ENCODE measurements at places on chromosomes 16 and 17.

GRCh38 chr16:22372882-22373661, 1.3 kb downstream of the CDR2 start:
- no peak for DNase-seq

DNA sequence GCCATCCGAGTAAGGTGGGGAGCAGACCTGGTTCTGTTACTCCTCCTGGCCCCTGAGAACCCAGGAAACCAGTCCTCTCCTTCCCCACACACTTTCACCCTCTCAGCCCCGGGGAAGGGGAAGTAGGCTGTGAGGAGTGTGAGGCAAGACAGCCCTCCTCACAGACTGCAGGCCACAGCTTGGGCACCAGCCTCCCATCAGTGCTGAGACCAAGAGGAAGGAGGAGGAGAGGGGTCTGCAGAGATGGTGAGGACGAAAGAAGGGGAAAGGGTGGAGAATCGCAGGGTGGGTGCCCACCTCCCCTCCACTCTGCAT, 7.0 kb downstream of the G6PC3 start:
- no peak for DNase-seq

DNA sequence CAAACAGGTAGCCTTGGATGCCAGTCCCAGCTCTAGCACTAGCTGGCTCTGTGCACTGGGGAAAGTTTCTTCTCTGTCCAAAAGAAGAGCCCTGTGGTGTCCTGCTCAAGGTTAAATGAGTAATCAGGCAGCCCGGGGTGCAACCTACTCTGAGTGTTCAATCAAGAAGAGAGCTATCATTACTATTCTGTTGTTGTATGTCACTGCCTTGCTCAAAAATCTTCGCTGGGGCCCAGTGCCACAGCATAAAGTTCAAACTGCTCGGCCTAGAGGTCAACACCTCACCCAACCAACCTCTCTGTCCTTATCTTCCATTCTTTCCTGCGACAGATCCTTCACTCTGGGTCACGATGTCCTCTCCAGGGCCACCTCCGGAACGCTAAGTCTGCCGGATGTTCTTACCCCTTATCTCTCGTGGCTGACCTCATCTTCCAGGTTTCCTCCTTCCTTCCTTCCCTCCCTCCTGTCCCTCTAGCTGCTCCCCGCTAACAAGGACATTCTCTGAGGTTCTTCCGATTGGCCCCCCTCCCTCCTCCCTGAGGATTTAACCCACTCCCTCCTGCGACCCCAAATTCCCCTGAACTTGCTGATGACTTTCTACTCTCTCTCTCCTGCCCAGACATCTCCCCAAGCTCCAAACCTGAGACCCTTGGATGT, 4.4 kb downstream of the FDXR start:
- DNase-seq = no peak

- no peak for DNase-seq
These were observed 79.6 kb upstream of the ATP2A3 start for GRCh38 chr17:4043862-4044261.

DNA sequence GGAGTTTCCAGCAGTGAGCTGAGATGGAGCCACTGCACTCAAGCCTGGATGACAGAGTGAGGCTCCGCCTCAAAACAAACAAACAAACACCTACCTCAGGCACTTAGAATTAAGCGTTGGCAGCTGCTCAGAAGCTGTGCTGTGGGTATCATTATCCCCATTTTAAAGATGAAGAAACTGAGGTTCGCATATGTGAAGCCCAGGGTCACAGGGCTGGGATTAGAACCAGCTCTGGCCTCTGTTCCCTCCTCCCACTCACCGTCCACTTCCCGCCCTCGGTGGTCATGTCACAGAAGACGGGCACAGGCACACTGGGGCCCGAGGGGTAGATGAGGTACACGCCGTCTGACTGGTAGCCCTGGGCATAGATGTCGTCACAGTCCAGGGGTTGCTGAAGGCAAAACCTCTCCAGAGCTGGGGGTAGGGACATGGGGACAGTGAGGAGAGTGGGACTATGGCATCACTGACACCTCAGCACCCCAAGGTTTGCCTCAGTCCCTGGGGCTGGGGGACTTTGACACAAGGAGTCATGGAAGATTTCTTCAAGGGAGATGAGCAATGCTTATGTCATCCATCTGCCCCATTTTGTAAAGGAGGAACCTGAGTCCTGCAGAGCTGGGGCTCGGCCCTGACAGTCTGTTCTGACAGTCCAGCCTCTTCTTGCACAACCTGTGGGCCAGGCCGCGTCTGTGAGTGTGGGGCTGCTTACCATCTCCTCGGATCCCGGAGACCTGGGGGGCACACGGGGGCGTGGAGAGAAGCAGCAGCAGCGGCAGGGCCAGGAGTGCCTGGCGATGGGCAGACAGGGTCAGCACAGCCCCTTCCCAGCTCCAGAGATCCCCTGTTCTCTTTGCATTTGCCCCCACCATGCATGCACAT, 700 bp downstream of the MFAP4 start:
- DNase-seq = peak; percentile 66

- DNase-seq = peak; percentile 41
These were observed 9.1 kb upstream of the ARL5C start for GRCh38 chr17:39174920-39175694.

GRCh38 chr16:78815713-78816112, 716.3 kb downstream of the WWOX start:
- no peak for DNase-seq

DNA sequence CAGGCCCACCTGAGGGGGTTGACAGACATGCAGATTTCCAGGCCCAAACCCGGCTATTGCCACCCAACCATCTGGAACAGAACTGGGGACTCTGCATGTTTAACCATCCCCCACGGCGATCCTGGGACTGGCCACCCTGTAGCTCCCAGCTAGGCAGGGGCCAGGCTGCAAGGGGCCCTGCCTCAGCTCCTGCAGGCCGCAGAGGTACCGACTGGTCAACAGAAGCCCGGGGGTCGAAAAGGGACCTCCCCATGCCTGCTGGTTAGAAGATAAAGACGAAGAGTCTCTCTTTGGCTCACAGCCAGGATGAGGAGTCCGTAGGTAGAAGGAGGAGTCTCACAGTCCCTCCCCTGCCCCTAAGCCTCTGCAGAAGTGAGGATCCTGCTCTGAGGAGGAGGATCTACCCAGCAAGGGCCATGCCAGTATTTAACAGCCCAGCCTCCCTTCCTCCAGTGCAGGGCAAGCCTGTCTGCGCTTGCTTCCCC, 223.4 kb upstream of the TNRC6C start:
- no peak for DNase-seq

GRCh38 chr16:81286190-81286589, 28.6 kb upstream of the GAN start:
- DNase-seq = no peak

DNA sequence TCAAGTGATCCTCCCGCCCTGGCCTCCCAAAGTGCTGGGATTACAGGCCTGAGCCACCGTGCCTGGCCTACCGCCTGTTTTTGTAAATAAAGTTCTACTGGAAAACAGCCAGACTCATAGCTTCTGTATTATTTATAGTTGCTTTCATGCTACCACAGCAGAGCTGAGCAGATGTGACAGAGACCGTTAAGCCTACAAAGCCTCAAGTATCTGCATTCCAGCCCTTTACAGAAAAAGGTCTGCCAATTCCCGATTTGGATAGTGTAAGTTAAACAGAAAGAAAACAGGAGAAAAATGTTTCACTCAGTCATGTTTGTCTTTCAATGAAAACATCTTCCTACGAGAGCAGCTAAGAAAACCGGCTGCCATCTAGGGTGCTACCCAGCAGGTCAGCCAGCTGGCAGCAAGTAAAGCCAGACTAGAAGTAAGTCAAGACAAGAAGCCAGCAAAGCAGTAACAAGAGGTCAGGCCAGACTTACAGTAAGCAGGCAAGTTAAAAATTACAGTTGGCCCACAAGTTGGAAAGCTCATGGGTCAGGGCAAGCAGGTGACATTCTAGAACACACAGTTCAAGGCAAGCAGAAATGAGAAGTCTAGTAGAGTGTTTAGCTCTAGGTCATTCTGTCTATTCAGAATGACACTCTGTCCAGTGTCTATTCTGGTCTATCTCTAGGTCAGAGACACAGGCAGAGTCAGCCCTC, 17.7 kb downstream of the NCBP3 start:
- no peak for DNase-seq

- DNase-seq = no peak
These were observed 567 bp downstream of the UBB start for GRCh38 chr17:16381496-16381820.

DNA sequence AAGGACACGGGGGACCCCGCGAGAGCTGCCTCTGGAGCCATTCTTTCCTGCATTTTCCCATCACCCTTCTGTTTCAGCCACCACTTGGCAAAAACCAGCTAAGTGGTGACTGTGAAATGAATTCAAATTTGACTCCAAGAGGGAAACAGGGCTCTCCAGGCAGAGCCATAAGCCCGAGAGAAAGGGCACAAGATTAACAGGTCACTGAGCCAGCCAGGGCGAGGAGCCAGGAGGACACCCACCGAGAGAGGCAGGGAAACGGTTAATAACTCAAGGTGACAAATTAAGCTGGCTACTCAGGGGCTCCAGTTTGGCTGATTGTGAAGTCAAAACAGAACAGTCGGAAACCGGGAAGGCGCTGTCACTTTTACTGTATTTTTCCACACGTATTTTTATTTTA, 67.8 kb upstream of the SOX9 start:
- no peak for DNase-seq

DNA sequence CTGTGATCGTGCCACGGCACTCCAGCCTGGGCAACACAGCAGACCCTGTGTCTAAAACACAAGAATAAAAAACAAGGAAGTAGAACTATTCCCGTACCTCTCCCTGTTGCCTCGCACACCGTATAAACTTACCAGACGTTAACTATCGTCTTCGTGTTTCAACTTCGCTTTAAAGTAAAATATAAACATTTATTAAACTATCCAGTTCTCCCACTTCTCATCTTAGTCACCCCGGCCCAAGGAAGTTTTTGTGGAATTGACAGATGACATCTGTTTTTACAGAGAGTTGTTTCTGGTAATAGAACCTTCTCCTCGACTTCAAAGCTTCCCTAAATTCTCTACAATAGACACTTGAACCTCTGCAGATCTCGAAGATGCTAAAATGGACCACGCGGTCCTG, 83.1 kb downstream of the NXN start:
- no peak for DNase-seq

DNA sequence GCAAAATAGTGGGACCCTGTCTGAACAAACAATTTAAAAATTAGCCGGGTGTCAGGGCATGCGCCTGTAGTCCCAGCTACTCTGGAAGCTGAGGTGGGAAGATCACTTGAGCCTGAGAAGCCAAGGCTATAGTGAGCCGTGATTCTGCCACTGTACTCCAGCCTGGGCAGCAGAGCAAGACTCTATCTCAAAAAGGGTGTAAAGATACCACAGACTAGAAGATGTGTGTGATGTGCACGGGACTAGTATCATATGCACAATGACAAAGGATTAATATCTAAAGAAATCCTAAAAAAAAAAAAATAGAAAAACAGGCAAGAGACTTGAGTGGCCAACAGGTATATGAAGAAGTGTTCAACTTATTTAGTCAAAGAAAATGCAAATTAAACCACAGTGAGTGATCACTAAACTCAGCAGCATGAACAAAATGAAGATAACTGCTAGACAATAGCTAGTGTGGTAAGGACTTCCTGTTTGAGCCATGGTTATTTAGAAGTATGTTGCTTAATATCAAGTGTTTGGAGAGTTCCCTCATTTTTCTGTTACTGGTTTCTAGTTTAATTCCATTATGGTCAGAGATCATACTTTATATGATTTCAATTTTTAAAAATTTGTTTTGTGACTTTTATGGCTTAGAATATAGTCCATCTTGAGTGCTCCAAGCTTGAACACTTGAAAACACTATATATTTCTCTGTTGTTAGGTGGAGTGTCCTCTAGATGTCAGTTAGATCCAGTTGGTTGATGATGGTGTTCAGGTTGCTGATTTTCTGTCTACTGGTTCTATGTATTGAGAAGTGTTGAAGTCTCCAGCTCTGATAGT, 14.7 kb upstream of the SLX4 start:
- DNase-seq = no peak

GRCh38 chr16:28543072-28543471, 4.3 kb upstream of the NUPR1 start:
- no peak for DNase-seq

GRCh38 chr17:70230850-70231640, 61.7 kb downstream of the KCNJ2 start:
- no peak for DNase-seq

DNA sequence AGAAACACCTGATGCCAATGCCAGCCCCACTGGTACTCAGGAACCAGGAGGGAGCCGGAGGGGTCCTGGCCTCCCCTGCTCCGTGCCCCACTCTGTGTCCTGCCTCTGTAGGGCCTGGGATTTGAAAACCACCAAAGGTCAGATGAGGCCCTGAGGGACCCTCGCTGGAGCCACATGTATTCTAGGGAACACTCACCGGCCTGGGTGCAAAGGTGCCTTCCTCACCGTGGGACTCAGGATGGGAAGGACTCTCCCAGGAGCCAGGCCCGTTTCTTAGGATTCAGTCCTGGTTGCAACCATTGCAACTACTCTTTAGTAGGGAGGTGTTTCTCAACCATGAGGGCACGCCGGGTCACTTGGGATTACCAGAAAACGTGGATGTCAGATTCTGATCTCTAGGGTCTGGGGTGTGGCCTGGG, 74.6 kb downstream of the N4BP1 start:
- no peak for DNase-seq

DNA sequence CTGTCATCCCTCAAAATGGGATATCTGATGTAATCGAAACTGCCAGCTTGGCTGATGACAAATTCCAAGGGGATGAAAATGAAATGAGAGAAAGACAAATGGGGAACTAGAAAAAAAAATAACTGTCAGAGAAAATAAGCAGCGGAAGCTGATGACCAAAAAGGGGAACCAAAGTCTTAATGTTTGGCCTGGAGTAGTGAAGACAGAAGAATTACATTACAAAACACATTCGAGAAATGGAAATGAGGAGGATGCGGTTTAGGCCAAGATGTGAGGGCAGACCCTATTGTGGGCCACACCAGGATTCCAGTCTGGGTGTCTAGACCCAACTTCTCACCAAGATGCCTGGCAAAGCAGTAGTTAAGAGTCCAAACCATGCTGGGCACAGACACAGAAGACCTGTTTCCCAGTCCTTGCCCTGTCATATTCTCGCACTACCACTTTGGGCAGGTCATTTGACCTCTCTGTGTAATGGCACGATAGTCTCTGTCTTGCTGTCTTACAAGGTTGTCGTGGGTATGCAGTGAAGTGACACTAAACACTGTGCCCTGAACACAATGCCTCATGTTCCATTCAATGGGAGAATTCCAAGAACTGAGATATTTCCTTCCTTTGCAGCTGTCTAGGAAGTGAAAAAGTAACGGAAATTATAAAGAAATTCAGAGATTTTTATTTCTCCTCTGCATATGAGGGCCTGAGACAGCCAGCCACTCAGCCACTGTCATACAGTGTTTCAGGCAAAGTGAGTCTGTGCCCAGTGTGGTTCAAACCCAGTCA, 12.3 kb upstream of the CCL2 start:
- no peak for DNase-seq
